ENCODE measurements at places on chromosomes 7 and 10.

DNA sequence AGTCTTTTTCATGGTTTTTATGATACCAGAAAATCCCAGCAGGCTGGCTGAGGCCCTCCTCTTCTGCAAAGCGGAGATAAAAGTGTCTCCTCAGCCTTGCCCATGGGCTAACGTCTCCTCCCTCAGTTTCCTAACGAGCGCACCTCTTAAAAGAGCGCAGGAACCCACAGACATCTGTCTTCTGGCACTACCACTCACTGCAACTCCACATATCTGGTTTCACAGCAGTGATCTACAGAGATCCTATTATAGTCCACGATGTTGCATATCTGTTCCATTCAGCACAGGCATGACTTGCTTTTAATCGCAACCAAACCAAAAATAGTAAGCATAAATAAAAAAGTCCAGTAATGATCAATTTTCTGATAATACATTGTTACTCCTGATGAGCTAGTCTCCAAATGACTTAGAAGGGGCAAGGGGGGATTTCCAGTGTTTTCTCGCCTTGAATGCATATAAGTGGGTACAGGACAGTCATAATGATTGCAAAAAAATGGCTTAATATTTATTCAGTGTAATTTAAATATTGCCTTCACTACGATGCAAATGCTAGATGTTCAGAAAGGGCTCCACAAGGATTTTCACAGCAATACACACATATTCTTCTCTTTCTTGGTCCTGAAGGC is 20.9 kb downstream of the ANKRD22 start:
- DNase-seq = no peak

- DNase-seq = no peak
These were observed 98.4 kb downstream of the GNAT3 start for GRCh38 chr7:80413383-80413945.

DNA sequence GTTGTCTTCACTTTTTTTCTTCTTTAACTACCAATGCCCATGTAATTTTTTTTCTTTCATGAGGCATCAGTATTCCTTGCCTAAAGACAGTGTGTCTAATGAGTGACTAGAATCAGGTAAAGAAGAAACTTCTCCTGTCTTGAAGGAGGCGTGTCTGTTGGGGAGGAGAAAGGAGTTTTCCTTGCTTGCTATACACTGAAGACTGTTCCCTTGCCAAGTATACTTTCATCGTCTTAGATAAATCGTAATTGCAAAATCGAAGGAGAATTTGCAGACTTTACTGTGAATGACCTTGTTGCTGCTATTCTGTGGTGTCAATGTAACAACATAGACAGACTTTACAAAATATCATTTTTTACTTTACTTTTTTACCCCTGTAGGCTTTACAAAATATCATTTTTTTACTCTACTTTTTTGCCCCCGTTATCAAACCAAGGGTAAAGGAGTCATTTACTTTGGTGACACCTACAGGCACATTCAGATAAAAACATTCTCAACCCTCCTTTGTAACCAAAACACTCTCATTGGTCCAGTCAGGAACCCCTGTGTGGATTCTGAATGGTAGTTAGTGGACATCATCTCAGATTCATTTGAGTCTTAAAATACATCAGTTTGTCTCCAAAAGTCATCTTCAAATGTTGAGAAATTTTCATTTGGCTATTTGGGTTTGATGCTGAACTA is 232.4 kb downstream of the AHR start:
- no peak for DNase-seq

GRCh38 chr10:91210435-91210834 is 10.0 kb upstream of the PCGF5 start:
- DNase-seq = peak; percentile 97

DNA sequence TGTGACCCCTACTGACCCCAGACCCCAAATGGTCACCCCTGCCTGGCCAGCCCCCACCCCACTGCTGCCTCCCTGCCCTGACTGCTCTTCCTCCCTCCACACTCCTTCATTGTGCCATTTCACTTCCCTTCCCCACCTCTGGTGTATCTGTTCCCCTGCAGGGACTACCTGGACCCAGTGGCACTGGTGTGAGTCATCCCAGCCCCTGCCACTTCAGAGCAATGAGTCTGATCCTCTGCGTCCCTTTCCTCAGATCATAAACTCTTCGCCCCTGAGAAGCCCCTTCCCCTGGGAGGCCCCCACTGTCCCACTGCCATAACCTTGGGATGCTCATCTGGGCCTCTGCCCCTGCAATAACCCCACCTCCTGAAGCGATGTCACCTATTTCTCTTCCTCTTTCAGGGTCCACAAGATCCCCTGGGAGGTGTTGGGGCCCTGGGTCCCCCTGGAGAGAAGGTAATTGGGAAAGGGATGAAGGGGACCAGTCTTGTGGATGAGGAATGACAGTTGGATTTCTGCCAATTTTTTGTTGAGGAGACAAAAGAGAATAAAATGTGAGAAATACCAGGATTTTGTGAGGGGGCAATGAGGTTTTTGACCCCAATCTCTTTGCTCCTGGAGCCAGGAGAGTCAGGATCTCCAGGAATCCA is 19.1 kb upstream of the VOPP1 start:
- DNase-seq = no peak

GRCh38 chr7:146412781-146413180 is 296.2 kb downstream of the CNTNAP2 start:
- no peak for DNase-seq

GRCh38 chr10:135132-135600 is at the start of gene ZMYND11:
Gene ZMYND11 (plus strand): TSS chr10:135455. CDS start chr10:180013, 44,558 bp downstream.
- no peak for DNase-seq

DNA sequence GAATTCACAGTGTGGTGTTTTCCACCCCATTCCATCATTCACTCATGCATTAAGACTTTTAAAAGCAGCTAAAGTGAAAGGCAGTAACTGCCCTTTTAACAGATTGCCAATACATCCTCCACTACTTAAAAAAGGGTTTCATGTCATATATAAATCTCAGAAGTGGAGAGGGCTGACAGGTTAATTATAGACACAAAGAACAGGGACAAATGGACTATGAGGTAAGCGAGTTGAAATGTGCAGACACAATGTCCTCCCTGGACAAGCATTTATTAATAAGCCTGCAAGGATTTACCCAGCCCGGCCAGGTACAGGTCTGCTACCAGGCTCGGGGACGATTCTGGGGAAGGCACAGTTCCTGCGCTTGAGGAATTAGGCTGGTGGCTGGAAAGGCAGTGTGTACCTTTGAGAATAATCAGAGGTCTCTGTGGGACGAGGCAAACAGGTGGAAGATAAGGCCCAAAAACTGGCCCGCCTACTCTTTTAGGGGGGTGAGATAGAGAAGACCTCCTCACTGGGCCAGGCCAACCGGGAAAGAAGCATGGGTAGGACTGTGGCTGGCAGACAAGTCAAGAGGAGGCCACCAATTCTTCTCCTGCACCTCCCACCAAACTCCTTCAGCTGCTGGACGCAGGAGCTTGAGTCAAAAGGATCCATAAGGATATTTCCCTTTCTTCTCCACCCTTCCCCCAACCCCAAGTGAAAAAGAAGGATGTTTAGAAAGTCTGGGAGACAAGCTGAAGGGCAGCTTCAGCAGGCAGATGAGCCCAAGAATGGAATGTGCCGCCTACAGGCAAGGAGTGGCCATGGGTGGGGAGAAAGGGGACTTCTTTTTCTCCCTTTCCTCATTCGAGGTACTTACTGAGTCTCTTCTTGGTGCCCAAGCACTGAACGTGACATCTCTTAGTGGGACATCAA is 1.5 kb downstream of the PDLIM1 start:
- DNase-seq = no peak

- DNase-seq = no peak
These were observed 1.9 kb downstream of the OGA start for GRCh38 chr10:101816376-101816775.

- no peak for DNase-seq
These were observed 58.7 kb downstream of the CABCOCO1 start for GRCh38 chr10:61721431-61721830.

GRCh38 chr10:131193923-131194322 is 117.6 kb downstream of the TCERG1L start:
- DNase-seq = no peak

DNA sequence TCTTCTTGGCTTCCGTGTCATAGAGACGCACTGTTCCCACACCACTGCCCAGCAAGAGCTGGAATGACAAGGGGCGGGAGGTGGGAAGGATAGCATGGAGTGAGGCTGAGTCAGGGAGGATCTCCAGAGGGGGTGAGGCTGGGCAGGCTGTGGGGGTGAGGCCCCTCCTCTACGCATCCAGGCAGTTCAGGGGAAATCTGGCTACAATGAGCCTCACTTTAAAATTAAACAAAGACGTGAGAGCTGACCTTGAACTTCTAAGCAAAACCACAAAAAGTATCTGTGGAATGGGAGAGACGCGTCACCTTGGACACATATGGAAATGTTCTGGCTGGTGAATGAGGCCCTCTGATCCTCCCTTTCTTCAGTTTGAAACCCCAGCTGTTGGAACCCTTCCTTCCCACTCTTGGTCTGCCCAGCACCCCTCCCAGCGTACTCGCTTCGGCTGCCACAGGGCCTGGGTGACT is 17.7 kb downstream of the WDR91 start:
- no peak for DNase-seq

DNA sequence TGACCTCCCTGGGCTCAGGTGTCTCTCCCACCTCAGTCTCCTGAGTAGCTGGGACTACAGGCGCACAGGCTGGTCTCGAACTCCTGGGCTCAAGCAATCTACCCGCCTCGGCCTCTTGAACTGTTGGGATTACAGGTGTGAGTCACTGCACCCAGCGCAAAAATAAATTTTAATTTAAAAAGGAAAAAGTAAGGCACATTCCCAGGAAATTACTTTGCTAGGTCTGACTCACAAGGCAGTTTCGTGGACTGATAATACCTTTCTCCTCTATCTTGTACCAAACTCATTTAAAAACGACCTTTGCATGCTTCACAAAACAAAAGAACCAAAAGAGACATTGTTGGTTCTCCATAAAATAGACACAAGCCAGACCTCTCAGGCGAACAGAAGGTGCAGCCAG is 29.7 kb downstream of the PARP12 start:
- DNase-seq = no peak
